ENCODE measurements at places on chromosomes 6 and 20. TPM values are rescaled to one million over a fixed set of nuclear protein-coding genes. Genes with fewer than 3 reads are reported as not detected.

GRCh38 chr20:5559945-5560344, 190.3 kb upstream of the SHLD1 start:
- no peak for DNase-seq

GRCh38 chr20:17921774-17922173, 46.8 kb downstream of the SNX5 start:
- DNase-seq, result no peak

- DNase-seq, result no peak
Observed at GRCh38 chr6:114955363-114955762, 612.5 kb upstream of the HS3ST5 start.

- DNase-seq, result no peak
Observed at GRCh38 chr6:44831002-44831610, 443.6 kb downstream of the CDC5L start.

GRCh38 chr6:41736800-41737555, 1.6 kb upstream of the TFEB start:
- no peak for DNase-seq

SLC4A11 gene
- total RNA-seq, result 2.1 TPM

CFAP61 gene
- 0.07 TPM for total RNA-seq

DNA sequence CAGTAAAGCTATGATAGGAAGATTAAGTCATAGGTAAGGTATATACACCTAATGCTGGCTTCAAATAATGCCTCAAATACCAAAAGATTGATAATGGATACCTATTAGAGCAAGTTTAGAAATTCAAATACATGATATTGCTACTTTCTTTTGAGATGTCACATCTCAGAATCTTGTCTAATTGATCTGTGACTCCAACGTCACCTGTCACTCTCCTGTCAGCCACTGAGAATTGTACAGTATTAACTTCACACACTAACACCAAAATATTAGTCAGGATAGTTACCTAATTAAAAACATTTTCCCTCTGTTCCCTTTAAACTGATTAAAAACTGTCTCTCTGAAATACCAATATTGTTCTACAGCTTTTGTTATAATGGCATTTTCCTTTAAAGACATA, 575.5 kb upstream of the ID4 start:
- no peak for DNase-seq

DNA sequence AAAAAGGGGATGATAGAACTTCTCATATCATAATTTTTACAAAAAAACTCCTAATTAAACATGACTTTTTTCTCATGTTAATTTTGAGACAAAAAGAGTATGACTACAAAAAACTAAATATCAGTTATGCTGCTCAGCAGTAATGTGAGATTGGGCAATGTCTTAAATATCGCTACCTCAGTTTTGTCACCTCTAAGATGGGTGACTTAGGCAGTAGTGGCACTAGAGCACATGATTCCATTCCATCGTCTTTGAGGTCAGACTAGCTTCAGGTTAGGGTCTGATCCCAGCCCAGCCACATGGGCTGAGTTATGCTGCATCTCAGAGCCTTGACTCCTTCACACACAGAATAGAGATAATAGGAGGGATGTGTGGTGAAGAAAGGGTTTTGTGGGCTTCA, 11.0 kb downstream of the DCBLD1 start:
- no peak for DNase-seq
